ENCODE measurements at places on chromosomes 1 and 21.

DNA sequence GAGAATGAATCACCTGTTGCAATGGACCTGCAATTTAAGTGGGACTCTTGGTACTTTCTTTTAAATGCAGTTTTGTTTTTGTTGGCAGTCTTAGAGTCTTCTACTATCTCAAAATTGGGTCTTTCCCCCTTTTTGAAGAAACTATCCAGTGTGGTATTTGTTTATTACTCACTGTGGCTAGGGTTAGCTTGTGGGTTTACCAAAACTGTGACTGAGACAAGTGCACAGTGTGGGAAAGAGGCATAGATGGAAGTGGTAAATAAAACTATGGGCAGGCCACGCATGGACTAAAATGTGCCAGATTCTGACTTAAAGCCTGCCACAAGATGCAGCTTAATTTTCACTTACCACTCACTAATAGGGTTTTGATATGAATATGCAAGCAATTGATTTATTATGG lies 1441.7 kb downstream of the PLA2G4A start:
- no peak for DNase-seq

DNA sequence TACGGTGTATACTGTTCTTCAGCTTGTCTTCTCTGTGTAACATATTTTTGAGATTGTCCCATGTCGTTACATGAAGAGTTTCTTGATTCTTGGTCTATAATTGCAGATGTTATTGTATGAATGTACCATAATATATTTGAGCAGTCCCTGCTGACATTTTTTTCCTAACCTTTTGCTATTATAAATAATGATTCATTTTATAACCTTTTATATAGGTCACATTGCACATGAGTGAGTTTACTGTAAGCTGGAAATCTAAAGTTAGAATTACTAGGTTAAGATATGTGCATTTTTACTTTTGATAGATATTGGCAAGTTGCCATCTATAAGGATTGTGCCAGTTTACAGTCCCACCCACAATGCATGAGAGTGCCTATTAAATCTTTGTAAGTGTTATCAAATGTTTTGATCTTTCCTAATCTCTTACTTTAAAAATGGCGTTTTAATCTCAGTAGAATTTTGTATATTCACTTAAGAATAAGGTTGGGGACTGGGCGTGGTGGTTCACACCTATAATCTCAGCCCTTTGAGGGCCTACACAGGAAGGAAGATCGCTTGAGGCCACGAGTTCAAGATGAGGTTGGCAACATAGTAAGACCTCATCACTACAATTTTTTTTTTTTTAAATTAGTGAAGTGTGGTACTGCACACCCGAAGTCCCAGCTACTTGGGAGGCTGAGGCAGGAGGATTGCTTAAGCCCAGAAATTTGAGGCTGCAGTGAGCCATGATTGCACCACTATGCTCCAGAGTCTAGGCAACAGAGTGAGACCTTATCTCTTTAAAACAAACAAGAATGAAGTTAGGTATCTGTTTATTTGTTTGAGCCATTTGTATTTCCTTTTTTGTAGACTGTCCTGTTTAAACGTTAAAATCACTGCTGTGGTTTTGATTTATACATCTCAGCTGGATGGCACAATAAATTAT lies 36.5 kb downstream of the ZMYM1 start:
- peak; percentile 18 for DNase-seq

GRCh38 chr1:167161762-167162161 lies 58.9 kb upstream of the POU2F1 start:
- no peak for DNase-seq

GRCh38 chr1:24673341-24673740 lies 30.2 kb downstream of the SRRM1 start:
- peak; percentile 68 for DNase-seq

DNA sequence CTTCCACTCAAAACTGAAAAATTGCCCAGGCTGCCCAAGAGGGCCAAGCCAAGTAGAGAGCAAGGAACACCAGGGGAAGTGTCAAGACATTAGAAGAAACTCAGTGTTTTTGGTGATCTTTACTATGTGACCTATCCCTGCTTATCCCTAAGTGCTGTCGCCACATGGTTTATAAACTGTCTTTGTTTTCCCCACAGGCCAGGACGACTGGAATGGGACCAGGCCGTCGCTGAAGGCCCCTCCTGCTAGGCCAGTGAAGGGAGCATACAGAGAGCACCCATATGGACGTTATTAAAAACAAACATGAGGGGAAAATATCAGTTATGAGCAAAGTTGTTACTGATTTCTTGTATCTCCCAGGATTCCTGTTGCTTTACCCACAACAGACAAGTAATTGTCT lies 28.7 kb downstream of the KHDRBS1 start:
- no peak for DNase-seq

DNA sequence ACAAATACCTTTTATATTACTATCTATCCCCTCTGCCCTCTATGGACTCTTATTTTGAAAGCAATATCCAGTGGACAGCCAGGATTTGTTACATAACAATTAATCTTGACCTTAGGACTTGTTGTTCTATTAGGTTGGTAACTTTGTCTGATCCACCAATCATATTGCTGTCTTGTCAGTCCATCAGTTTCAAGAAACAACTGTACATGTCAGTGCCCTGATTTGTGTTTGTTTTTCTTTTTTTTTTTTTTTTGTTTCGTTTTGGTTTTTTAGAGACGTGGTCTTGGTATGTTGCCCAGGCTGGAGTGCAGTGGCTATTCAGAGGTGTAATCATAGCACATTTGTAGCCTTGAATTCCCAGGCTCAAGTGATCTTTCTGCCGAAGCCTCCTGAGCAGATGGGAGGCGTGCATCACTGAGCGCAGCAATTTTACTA lies 1.5 kb upstream of the SCP2 start:
- DNase-seq, result no peak

DNA sequence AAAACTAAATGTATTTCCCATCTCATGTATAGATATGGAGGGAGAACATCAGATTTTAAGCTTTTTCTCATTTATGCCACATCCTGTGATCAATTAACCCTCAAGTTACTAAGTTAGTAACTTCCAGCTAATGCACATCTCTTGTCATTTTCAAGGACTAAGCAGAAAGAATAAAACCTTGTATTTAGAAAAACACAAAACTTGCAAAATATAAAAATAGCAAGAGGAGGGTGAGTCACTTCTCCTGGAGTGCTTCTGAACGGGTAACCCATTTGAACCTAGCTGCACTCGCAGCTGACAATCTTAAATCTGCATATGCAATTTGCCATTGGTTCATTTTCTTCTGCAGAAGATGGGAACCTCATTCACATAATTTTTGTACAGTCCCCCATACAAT lies 500.5 kb downstream of the SETD4 start:
- DNase-seq, result peak; percentile 72

- DNase-seq, result no peak
Measured at GRCh38 chr1:110048923-110049601, 14.6 kb downstream of the STRIP1 start.

- no peak for DNase-seq
Measured at GRCh38 chr1:3393987-3394920, 60.2 kb upstream of the ARHGEF16 start.

GRCh38 chr1:108079440-108080025 lies 114.6 kb upstream of the VAV3 start:
- no peak for DNase-seq

GRCh38 chr1:165011991-165012531 lies 344.5 kb downstream of the LMX1A start:
- no peak for DNase-seq

DNA sequence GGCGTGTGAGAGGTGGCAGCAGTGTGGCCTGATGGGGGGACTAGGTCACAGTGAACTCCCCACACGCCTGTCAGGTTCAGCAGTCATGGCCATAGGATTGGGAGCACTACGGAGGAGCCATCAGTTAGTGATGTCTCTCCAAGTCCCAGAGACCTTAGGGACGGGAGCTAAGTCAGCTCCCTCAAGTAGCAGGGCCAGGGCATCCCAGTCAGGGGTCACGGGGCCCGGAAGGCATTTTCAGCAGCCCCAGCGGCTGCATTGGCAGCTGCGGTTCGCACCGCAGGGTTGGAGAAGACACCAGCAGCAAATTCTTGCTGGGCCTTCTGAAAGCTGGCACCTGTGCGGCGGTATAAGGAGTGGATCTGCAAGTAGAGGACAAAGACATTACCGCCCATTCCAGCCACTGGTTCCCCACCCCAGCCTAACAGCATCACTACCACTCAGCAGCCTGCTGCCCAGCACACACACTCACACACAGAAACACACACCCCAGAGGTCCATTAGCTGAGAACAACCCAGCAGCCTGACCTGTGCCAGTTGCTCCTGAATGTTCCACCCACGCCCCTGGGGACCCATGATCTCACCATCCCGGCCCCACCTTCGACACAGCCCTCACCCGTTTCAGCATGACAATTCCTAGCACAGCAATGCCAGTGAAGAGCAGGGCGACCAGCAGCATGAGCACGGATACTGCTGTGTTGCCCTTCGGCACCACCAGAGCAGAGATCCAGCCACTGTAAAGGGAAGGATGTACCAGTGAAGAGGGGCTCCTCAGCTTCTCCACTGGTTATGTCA lies 972 bp upstream of the ENTREP3 start:
- DNase-seq, result no peak

- DNase-seq, result peak; percentile 39
Measured at GRCh38 chr1:41918450-41919043, at the start of gene HIVEP3. TSS of gene HIVEP3 (minus strand) at chr1:41918922.

GRCh38 chr1:182235952-182236650 lies 155.5 kb downstream of the GLUL start:
- peak; percentile 23 for DNase-seq
